ENCODE measurements at places on chromosomes 2 and 18. TPM values are rescaled to one million over a fixed set of nuclear protein-coding genes. Genes with fewer than 3 reads are reported as not detected.

The SULT1C4 gene
- not detected for total RNA-seq

The ZNF892 gene
- 0.56 TPM for total RNA-seq

The ITGA4 gene
- 3.0 TPM for total RNA-seq

The LRRC30 gene
- total RNA-seq: not detected

The IL1RN gene
- 0.43 TPM for total RNA-seq

The NR4A2 gene
- 3.1 TPM for total RNA-seq

The DNAH6 gene
- 0.06 TPM for total RNA-seq

Measured in A549 treated with DMSO at 1 μM for 4 hours (cell line).